Activated CD8-positive, alpha-beta memory T cell treated with anti-CD3 and anti-CD28 coated beads for 1 hour (primary cell): ENCODE measurements at places on chromosomes 5 and 9.

- DNase-seq, result no peak
These were observed 95.0 kb downstream of the ZCCHC7 start for GRCh38 chr9:37215381-37215780.

DNA sequence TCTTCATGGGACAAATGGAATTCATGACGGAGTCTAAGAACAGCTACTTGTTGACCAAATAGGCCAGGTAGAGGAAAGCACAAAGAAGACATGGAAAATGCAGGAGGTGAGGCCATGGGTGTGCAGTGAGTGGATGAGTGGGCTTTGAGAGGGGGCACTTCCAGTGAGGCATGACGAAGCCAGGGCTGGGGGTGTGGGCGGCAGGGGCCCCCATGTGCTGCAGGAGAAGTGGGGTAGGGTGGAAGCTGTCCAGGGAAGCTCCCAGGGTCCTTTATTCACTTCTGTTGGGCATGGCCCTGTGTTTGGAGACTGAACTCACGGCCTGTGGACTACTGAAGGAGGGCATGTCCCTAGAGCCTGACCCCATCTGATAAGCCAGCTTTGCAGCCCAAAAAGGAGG, 127.6 kb upstream of the SLC25A48 start:
- no peak for DNase-seq

GRCh38 chr9:122097679-122098315, 4.7 kb upstream of the TTLL11 start:
- DNase-seq, result no peak

DNA sequence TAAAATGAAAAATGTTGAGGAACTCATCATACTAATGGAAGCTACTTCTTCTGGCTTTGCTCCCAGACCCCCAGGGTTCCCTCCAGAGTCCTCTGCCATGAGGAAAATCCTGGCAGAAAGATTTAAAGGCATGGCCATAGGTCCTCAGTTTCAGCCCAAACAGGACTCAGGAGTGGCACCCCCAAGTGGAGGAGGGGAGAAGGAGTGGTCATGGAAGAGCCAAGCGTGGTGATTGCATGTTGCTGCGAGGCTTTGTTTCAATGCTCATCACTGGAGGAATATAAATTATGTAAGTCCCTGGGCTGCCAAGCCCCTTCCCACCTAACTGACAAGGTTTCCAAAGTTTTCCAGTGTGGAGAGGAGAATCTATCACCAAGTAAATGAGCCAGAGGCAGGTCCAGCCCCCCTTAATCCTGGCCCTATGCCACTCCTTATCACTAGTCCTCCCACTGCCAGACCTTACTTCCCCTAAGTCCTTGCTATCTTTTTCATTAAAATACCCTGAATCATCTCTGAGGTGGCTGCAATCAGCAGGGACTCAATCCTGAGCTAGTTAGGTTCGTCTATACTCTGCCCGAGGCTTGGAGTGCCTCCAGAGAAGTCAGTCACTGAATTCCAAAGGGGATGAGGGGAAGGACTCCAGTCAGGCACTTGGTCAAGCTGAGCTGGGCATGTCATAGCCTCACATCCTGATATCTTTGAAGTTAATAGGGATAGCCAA, 70.7 kb upstream of the TAF1L start:
- no peak for DNase-seq

DNA sequence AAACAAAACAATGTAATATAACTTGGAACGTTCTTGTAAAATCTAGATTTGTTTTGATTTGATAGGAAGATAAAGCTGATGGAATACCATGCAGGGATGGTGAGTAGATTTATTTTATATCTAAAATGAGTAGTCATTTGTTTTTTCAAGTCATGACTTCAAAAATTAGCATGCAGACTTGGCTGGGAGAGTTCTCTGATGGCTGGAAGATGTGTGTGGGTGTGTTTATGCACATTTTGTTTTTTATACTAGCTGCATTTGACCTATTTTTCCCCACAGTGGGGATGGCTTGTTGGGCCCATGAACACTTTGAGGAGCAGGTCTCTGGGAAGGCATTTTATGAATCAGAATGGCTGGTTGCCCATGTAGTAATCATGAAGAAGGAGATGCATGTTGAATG, 109.2 kb downstream of the MTRR start:
- DNase-seq, result no peak

DNA sequence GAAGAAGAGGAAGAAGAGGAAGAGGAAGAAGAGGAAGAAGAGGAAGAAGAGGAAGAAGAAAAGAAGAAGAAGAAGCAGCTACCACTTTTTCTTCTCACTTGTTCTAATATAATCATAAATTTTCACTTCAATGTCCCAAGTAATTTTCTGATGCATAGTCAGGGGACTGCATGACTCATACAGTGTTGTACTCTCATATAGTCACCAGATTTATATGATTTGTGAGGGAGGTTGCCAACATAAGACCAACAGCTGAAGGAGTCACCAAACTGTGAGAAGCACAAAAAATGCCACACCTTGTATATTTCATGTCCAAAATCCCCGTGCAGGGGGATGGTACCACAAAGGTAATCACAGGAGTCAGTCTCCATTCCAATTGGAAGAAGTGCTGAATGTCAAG, 32.7 kb upstream of the DMRTA1 start:
- no peak for DNase-seq

- no peak for DNase-seq
These were observed 108.8 kb upstream of the ASTN2 start for GRCh38 chr9:117523531-117524153.
